ENCODE measurements at places on chromosomes 2 and 18.

DNA sequence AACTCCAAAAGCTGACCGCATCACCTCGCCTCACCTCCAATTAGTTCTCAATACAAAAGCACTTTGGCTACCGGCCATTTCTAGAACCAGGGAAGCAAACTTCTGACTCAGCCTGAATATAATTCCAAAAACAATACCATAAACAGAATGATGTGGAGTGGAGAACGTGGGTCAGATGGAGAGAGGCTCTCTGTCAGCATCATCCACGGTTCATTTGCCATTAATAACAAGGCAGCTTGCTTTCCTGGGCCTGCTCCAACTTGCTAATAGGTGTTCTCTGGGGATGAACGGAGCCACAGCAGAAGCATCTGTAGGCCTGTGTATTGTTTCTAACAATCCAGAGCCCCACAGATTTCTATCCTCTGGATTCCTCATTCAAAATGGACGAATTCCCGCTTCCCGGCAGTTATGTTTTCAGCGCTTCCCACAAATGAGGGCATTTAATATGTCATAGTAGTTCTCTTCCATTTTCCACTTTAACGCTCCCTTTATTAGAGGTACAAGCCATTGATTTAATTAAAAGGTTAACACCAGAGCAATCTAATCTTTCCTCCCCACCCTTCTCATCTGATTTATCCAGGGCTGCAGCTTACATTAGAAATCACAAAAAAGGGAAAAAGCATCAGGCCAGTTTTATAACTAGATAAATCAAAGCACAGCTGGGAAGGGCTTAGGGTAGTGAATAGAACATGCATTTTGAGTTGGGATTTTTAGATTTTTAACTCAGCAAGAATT is 23.2 kb upstream of the CNTNAP5 start:
- no peak for DNase-seq

DNA sequence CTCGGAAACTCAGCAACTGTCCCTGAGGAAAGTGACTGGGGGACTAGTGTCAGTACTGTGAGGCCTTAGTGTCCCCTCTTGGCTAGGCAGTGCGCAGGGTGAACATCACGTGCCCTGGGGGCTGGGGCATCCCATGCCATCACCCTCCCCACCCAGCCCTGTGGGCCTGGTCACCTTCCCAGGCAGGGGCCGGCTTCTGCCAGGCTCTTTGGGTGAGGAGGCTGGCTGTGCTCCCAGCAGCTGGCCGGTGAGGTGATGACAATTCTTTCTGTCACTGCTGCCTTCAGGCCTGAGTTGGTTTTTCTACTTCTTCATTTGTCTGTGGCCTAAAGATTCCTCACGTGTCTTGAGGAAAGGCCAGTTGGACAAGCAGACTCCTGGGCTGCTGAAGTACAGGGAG is 180.8 kb downstream of the KLHL29 start:
- DNase-seq = no peak

GRCh38 chr2:121570667-121571055 is 40.0 kb downstream of the RNU4ATAC start:
- no peak for DNase-seq

DNA sequence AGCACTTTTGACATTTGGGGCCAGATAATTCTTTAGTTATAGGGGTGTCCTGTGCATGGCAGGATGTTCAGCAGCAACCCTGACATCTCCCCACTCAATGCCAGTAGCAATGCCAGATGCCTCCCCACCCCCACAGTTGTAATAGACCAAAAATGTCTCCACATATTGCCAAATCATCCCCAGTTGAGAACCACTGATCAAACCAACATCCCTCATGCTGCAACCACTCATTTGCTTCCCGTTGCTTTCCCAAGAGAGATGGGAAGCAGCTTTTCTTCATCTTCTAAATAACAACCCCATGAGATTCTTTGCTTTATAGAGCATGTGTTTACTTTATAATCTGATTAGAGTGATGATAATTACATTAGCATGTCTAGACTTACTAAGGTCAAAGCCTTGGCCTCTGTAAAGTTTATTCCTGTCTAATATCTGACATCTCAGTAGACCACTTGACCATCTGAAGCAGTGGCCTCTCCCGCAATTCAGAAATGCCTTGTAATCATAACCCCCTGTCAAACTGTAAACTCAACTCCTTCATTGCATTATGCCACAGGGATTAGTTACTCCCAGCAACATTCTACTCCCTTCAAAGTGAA is 28.7 kb upstream of the C1D start:
- no peak for DNase-seq

- no peak for DNase-seq
Measured at GRCh38 chr2:27306573-27307286, 1.5 kb downstream of the UCN start.

- no peak for DNase-seq
Measured at GRCh38 chr2:236473691-236474090, 95.9 kb upstream of the ACKR3 start.

- DNase-seq = no peak
Measured at GRCh38 chr2:179174240-179174639, 90.4 kb downstream of the SESTD1 start.

DNA sequence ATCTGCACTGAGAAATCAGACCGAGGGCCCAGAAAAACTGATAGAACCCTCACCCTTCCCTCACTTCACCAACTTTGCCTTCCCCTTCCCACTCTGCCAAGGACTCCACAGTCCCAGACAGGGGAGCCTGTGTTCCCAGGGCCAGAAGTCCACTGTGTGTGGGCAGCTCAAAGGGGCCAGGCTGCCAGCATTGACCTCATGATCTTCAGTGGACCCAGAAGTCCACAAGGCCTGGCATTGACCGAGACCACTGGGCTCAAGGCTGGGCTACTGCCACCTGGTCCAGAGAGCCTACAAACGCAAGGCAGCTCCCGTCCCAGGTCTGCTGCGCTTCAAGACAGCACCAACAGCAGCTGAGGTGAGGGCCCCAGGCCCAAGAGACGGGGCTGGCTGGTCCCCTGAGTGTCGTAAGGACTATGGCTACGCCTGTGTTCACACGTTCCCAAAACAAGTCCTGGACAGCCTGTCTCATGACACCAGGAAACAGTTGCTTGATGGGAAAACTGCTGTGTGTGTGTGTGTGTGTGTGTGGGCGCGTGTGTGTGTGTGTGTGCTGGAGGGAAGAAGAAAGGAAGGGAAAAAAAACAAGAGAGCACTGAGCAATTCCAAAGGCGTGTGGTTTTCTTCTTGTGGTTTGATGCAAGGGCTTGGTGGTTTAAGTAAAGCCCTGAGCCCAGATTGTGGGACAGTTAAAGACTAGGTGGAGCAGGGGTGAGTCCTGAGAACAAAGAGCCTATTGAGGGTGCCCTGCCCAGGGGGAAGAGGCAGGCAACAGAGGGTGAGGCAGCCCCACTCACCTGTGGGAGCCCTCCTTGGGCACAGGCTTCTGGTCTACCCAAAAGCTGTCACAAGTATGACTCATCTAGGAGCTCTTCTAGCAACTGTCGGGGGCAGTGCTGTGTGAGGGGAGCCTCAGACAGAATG is 46.6 kb upstream of the ZBTB7C start:
- DNase-seq = peak; percentile 86

GRCh38 chr18:9814431-9814830 is 71.3 kb upstream of the TXNDC2 start:
- peak; percentile 90 for DNase-seq

DNA sequence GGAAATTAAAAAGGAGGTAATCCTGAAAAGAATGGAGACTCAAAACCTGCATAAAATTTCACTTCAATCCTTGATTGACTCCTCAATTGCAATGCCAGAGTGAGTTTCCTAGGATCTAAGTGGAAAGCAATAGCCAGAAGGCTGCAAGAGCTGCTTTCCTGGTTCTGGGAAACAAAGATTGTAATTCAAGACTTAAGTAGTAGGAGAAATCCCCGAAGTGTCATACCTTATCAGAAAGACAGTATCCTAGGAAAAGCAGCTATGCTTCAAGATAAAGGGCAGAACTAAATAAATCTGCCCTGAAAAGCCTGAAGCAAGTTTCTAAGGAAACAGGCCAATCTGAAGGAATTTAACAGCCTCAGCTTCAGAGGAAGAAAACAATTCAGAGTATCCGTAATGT is 390.2 kb downstream of the DSC3 start:
- no peak for DNase-seq

GRCh38 chr2:104658904-104659591 is 194.9 kb upstream of the POU3F3 start:
- no peak for DNase-seq

DNA sequence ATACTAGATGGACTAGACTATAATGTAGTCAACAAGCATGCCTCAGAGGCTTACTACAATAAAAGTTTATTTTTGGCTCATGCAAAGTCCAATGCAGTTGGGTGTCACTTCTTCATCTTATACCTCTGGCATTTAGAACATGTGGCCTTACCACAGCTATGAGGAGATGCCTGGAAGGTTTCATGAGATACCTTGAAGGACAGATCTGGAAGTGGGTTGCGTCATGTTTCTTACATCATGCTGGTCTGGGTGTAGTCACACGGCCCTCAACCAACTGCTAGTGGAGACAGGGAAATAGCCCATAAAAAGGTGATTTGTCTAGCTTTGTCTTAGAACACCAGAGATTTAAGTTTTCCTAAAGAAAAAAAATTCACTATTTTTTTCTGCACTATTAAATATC is 91.7 kb upstream of the MMADHC start:
- peak; percentile 53 for DNase-seq
